ENCODE measurements at places on chromosomes 7 and 10.

DNA sequence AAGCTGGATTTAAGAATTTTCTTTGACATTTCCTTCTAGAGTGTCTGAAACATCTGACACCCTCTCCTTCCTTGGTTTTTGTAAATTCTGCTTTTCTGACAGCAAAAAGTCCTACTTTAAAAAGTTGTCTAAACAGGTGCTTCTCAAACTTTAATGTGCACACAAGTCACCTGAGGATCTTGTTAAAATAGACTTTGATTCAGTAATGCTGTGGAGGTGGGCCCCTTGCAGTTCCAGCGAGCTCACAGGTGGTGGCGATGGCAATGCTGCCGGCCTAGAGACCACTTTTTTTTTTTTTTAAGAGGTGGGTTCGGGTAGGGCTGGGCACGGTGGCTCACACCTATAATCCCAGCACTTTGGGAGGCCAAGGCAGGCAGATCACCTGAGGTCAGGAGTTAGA is 77.1 kb downstream of the ABCC2 start:
- DNase-seq: no peak

DNA sequence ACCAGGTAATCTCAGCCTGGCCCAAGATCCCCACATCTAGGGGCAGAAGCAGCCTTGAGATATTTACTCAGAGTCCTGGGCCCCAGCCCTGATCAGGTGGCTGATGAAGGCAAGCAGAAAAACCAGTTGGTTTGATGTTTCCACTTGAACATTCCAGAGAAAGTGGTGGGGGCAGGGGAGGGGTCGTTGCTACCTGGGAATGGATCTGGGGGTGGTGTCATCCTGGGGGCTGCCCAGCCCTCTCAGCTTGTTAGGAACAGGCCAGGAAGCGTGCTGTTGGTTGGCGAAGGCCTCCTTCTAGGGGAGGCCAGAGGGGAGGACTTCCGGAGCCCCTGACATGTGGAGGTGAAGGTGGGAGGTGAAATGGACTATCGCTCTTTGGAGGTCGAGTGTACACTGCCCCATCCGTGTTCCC is 3.7 kb upstream of the ABHD11 start:
- DNase-seq: no peak

- peak; percentile 49 for DNase-seq
Observed at GRCh38 chr7:128912281-128912680, 1.8 kb upstream of the KCP start.

DNA sequence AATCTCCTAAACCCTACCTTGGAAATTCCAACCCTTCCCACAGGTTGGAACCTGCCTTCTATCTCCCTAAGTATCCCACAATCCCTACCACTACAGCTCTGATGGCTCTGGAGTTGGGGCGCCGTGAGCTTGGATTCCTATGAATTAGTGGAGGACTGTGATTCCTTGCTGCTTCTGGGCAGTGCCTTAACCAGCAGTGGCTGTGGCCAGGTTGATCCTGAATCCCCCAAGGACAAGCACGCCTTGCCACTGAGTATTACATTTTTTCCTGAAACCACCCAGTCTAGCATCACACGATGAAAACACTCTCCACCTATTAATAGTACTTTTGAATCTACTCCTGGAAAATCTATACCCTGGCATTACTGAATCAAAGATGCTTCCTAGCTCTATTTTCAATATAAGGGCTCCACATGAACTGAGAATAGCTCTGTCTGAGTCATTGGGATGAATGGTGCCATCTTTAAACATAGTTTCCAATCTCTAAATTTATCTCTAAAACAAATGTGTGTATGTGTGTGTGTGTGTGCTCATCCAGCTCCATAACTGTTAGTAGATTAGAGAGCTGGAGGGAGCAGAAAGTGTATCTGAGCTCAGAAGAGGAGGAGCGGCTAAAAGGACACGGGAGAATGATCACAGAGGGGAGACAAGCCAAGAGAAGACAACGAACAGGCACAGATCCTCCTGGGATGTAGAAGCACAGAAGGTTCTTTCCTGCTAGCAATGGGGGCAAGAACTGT is 11.9 kb upstream of the INPP5F start:
- no peak for DNase-seq

DNA sequence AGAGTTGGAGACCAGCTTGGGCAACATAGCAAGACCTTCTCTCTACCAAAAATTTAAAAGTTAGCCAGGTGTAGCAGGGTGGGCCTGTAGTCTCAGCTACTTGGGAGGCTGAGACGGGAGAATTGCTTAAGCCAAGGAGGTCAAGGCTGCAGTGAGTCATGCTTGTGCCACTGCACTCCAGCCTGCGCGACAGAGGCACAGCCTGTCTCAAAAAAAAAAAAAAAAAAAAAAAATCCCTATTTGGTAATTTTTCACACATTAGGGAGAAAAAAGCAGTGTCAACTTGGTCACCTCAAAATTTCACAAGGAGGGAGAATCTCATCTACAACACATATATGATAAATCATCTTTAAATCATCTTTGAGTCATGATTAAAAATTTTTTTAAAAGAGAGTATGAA is 6.4 kb upstream of the ZNF398 start:
- DNase-seq: no peak

DNA sequence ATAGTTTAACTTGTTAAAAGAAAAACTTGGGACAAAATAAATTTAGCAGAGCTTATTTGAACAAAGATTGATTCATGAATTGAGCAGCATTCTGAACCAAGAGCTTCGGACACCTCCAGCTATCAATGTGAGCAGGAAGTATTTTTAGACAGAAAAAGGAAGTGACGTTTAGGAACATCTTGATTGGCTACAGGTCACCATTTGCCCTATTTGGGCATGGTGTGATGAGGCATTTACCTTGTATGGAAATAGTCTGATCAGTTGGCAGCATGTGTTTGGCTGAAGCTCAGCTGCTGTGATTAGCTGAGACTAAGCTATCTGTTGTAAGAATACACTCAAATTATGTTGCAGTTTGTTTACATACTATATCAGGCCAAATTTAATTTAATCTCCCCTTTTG is 185.1 kb downstream of the ATRNL1 start:
- DNase-seq: no peak

GRCh38 chr10:68406111-68406814 is 814 bp downstream of the RUFY2 start:
- peak; percentile 72 for DNase-seq

DNA sequence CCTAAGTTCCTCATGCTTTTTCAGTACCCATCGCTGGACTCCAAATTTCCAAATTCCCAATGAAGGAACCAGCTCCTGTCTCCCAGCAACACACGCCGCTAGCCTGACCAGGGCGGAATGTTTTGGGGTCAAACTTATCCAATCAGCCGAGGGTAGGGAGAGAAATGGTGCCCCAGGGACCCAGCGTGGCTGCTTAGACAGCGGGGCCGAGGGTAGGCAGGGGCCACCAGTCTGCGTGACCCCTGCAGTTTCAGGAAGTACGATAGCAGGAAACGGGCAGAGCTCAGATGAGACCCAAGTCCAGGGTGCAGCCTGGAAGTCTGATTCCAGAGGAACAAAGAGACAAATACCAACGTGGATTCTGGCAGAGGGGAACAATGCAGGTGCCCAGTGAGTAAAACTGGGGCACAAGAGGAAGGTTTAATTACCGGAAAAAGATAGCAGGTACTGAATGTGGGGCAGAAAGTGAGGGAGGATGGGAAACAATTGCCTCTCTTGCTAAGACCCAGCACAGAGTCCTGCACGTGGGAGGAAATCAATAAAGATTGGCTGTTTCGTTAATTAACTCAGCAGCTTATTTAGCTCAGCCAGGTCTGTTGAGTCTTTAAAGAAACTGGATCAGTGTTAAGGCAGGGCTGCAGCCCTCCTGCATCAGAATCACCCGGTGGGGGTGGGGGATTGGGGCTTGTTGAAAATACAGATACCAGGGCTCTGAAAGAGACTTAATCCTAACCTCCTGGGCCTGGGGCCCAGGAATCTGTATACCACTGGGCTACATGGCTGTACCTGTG is 50.4 kb upstream of the NFE2L3 start:
- DNase-seq: no peak

DNA sequence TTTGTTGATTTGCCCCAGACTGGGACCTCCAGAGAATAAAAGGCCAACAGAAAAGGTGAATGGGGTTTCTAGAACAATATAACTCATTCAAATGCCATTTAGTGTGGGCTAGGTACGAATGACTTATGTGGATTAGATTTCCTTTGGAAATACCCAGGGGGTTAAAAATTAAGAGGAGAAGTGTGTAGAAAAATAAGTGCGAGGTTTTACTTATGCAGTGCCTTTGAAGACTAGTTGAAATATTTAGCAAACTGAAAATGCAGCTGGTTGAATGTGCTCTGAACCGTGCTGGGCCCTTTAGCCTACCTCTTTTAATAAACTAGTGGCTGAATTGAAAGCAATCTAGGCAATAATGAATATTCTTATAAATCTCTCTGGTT is 180.6 kb downstream of the LRMDA start:
- no peak for DNase-seq

DNA sequence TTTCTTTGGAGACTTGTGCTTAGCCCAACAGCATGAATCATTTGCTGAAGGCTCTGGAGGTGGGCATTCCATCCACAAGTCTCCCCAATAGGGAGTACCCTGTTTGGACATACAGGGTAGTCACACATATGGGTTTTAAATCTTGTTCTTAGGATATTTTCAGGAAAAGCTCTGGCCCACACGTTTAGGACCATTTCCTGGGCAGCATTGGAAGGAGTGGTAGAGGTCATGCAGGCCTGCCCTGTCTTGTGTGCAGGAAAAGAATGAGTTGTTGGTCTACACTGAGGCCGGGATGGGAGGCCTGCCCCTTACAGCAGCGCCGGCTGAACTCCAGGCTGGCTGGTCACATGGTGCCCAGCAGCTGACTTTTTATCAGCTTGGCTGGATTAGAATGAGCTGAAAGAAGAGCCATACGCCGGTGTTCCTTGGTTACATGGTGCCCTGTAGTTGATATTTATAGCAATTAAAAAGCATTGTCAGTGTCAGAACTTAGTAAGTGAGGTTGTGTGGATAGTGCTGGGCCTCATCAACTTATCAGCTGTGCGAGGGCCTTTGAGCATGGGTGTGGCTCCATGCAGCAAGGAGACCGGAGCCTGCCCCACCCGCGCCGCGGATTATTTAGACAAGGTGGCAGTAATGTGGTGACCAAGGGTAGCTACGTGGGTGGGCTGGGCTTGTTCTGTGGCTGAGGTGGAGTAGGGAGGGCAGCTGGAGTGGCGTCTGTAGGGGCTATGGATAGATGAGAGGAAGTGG is 28.6 kb downstream of the OGDH start:
- DNase-seq: no peak

GRCh38 chr7:43559171-43559945 is 23.6 kb upstream of the STK17A start:
- DNase-seq: no peak

DNA sequence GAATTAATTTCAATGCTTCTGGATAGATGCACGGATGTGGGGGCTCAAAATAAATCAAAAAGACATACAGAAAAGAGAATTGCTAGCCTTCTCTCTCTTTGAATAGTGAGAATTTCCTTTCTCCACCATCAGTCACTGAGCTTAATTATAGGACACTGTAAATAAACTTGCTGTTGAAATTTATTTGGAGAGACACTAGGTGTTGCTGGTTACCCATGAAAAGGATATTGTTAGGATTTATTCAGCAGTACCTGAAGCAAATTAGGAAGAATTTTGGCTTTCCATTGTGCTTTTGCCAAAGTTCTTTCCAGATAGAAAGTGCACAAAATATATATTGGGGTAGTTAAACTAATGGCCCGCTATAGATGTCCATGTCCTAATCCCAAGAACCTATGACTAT is 27.6 kb downstream of the GCC1 start:
- DNase-seq: no peak

DNA sequence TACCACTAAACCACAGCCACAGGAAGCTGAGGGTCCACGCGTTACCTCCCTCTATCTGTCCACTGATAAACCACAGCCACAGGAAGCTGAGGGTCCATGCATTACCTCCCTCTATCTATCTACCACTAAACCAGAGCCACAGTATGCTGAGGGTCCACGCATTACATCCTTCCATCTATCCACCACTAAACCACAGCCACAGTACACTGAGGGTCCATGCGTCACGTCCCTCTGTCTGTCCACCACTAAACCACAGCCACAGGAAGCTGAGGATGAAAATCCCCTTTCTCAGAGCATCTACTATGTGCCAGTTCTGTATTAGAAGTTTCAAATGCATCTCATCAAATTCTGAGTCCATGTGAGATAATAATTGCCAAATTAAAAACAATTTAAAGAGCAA is 589.3 kb downstream of the DNAJB6 start:
- no peak for DNase-seq

DNA sequence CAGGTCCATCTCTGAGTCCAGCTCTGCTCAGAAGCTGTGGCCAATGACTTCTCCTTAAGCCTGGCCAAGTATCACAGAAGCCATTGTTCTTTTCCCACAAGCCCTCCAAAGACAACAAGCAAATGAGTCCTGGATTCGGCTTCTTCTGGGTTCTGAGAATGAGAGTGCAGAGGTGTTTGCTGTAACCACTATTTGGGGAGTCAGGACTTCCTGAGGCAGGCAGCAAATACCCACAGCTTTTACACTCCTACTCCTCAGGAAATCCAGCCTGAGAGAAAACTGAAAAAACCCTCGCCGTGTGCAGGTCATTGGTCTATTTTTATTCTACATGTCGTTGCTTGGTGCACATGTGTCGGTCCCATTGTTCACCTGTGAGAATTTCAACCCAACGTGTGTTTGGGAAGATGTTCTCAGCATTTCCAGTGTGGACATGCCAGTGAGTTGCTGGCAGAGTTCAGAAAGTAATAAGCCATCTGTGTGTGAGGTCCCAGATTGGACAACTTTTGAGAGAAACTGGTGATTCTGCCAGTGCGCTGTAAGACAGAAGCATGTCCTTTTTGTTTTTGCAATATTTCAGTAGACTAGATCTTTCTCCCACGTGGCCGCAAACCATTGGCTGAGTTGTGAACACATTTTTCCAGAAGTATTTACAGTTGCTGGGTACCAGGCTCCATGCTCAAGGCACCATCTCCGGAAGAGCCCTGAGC is 121.6 kb upstream of the LYZL2 start:
- no peak for DNase-seq

- no peak for DNase-seq
Observed at GRCh38 chr10:5038733-5039132, 35.1 kb upstream of the AKR1C2 start.

- no peak for DNase-seq
Observed at GRCh38 chr7:17062151-17063044, 180.6 kb upstream of the AGR3 start.

DNA sequence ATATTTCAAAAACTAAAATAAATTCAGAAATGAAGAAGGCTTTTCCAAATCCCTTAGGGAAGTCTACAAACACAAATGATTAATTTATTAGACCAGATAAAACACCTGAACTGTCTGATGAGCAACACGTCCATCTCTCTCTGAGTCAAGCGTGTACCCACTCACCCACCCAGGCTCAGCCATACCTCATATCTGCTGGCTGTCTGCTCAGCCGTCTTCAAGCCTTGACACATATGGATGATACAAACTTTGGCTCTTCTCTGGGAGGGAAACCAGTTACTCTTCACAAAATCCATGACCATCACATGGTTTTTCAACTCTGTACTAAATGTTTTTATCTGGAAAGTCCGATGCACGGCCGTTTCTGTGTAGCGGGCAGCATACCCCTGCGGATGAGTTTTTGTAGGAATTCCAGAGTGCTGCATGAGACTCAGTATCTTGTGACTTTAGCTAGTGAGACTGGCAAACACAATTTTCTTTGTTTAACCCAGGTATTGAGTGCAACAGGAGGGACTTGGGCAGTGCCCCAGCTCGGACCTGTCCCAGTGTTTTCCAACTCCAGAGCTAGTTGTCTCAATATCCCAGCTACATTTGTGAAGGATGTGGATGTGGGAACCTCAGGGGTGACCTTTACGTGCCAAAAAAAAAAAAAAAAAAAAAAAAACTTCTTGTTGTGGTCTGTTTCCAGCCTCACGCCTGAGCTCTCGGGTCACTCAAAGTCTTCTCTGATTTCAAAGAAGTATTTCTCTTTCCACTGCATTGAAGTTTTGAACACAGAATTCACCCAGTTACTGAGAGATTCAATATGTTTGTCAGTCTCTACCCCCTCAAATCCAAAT is at the start of gene C10orf90:
Gene C10orf90, minus strand, starts transcription at position 638 of the 839 bp plus-strand sequence. Its CDS starts 213 bp downstream, at position 425.
- DNase-seq: no peak
